Fibroblast of skin of right quadriceps (primary cell): ENCODE measurements at places on chromosomes 2 and 18.

GRCh38 chr2:59312967-59313940 is 1072.1 kb upstream of the FANCL start:
- no peak for DNase-seq

DNA sequence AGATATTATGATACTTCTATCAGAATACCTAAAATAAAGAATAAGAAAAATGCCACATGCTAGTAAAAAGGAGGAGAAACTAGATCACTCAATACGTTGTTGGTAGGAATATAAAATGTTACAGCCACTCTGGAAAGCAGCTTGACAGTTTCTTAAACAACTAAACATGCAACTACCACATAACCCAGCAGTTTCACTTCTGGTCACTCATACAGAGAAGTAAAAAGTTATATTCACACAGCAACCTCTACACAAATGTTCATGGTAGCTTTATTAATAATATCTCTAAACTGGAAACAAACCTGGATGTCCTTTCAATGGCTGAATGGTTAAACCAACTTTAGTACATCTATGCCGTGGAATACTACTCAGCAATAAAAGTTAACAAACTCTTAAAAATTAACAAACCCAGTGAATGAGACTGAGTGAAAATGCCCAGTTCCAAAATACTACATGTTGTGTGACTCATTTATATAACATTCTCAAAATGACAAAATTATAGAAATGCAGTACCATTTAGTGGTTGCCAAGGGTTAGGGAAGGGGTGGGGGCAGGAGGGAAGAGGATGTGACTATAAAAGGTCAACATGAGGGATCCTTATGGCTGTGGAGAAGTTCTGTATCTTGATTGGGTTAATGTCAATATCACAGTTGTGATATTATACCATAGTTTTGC is 124.1 kb downstream of the MMADHC start:
- DNase-seq, result no peak

GRCh38 chr2:236264256-236264655 is at the start of gene ASB18:
TSS of gene ASB18 (minus strand) at chr2:236264406. CDS start at chr2:236264345, 61 bp downstream.
- no peak for DNase-seq

DNA sequence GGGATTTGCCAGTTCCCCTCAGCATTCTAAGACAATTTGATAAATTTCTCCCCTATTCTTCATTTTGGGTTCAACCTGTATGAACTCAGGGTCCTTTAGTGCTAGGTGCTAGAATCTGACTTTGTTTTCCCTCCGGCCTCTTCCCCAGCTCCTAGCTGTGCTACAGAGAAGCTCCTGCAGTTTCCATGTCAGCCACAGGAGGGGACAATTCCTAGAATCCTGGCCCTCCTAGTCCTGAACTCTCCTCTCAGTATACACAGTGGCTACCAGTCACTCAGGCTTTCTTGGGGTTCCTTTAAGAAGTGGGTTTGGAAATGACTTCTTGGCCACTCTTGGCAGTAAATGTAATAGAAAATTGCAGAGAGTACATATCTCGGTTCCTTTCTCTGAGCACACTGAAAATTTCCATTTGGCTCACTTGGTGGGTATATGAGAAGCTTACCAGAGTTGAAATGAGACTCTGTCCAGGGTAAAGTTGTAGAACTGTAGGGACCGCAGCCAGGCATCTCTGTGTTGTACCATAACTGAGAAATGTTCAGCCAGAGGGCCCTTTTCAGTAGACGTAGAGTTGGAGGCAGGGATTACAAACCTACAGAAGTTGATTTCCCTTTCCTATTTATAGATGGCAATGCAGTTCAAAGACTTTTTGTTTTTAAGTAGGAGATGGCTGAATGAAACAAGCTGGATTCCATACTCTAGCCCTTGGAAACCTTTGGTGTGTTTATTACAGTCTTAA is 5.0 kb upstream of the CHST10 start:
- peak; percentile 18 for DNase-seq

DNA sequence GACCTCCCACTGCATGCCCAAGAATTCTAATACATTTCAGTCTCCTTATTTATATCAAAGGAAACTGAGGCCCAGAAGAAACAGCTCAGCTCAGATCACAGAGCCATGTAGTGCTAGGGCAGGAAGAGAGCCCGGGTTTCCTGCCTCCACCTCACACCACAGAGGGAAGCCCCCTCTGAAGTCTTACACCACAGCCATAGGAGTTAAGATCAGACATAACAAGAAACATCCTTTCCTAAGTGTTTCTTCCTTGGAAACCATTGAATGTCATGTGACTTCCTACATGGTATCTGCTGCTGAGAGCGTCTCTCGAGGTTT is 102.1 kb downstream of the MTCL1 start:
- DNase-seq, result no peak

DNA sequence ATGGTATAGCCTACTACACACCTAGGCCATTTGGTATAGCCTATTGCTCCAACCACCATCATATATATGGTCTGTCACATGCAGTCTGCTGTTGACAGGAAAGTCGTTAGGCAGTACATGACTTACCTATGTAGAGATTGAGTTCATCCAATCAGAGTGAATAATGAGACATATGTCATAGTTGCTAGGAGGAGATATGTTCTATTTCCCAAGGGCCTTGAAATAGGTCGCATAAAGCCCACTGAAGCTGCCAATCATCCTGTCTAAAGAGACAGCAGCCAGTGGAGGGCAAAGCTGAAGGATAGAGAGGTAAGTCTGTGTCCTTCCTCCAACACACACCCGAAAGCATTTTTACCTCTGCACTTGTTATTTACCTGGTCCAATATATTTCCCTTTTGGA is 263.4 kb downstream of the PTPRM start:
- no peak for DNase-seq

DNA sequence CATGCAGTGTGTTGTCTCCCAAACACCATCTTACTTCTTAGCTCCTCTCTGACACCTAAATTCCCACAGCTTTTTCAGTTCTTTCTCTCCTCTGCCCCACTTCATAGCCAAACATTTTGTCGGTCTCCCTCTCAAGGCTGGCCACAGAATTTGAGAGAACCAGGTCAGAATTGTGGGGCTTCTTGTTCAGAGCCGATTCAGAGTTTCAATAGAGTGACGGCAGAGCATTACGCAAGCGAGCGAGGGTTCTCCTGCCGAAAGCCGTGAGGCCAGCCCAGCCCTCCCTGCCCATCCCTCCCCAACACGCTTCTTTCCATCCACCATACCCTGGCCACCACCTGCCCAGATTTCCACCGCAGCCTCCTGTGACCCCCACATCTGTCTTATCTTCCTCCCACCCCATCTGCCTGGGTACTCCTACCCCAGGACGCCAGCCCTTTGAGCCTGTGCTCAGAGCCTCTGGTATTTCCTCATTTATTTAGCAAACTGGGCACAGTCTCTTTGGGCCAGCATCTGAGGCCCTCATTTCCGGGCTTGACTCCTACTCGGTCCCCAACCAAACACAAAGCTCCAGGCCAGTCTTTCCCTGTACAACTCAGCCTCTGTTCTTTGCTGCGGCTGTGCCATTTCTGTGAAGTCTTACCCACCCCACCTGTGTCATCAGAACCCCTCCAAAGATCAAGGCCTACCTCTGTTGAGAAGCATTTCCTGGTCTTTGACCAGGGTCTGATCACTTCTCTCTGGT is 70.0 kb upstream of the MAP4K4 start:
- no peak for DNase-seq

GRCh38 chr2:188701836-188702235 is 272.3 kb upstream of the COL3A1 start:
- peak; percentile 75 for DNase-seq

- no peak for DNase-seq
Observed at GRCh38 chr18:56436651-56437050, 201.7 kb downstream of the TXNL1 start.

DNA sequence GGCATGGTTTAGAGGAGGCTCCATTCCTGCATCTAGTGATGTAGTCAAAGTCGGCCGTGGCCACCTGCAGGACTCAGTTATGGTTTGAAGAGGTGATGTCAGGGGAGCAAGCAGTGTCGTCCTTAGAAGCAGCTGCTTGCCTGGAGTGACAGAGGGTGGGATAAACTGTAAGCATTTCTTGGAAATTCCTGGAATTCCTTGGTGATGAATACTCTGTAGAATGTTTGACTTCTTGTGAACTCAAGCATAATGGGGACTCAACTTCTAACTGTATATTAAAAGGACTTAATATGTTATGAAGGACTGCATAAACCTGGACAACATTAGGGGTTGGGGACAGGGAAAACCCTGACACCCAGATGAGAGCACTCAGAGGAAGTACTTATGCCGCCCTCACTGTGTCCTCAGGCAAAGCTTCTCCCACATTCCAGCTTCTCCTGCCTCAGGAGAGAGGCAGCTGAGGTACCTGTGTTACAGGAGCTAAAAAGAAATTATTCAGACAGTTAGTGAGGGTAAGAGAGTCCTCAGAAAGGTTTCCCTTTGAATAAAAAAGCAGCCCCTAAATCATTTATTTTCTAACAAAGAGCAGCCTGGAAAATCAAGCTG is 459.9 kb upstream of the CELF4 start:
- DNase-seq, result peak; percentile 4

- DNase-seq, result no peak
Observed at GRCh38 chr2:241720560-241720959, 13.9 kb upstream of the D2HGDH start.

DNA sequence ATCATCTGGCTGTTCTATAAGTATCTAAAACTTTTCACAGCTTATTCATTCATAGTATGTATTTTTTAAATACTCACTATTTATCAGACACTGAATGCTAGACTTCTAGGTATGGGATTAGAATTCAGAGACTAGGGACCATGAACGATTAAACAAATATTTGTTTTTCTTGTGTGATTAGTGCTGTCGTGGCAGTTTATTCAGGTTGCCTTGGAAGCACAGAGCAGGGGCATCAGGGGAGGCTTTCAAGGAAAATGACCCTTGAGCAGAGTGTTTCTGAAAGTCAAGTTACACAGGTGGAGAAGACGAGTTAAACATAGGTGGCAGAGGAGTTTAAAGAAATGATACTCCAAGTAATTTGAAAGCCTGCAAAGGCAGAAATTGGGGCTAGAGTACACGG is 5.7 kb downstream of the SPOPL start:
- DNase-seq, result no peak

DNA sequence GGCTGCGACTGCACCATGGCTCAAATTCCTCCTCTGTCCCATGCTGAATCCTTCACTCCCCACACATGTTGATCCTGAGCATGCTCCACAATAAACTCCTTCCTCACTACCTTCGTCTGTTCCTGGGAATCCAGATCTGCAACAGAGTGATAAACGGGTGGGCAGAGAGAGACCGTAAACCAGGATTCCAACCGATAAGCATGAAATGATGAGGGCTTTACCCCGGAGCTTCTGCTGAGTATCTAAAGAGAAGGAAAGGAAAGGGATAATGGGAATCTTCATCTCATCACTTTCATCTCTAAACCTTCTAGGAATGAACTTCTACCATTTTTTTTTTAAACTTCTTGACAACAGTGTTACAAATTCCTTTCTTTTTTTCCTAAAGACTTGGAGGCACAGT is 329.3 kb upstream of the TNP1 start:
- DNase-seq, result no peak

DNA sequence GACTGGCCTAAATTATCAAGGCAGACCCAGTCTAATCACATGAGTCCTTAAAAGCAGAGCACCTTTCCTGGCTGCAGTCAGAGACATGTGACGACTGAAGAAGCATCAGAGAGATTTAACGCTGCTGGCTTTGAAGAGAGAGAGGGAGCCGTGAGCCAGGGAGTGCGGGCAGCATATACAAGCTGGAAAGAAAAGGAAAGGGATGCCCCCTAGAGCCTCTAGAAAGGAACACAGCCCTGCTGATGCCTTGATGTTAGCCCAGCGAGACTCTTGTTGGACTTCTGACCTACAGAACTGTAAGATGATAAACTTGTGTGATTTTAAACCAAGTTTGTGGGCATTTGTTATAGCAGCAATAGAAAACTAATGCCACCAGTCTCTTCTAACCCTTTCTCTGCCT is 58.1 kb downstream of the HEATR5B start:
- peak; percentile 0 for DNase-seq

DNA sequence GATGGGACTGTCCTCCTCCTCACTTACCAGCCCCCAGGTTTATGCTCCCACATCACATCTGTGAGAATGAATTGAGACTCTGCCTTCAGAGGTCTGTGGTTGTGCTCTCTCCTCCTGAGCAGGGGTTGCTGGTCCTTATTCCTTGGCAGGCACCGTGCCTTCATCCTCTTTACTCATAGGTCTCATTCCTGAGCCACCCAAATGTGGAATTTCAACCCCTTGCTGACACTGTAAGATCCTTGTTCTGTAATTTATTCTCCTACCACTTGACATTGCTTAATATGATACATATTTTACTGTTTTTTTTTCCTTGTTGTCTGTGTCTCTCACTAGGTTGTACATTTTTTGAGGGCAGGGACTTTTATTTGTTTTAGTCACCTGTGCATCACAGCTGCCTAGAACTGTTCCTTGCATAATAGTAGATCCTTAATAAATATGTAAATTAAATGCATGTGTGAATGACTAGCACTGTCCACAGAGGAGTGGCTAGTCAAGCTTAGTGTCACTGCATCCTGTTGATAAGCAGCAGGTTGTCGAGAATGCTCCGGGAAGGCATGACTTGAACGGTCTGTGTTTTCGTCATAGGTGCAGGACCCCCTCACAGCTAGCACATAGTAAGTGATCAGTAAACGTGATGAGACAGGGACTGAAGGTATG is 180.6 kb downstream of the ZNF407 start:
- DNase-seq, result peak; percentile 15

DNA sequence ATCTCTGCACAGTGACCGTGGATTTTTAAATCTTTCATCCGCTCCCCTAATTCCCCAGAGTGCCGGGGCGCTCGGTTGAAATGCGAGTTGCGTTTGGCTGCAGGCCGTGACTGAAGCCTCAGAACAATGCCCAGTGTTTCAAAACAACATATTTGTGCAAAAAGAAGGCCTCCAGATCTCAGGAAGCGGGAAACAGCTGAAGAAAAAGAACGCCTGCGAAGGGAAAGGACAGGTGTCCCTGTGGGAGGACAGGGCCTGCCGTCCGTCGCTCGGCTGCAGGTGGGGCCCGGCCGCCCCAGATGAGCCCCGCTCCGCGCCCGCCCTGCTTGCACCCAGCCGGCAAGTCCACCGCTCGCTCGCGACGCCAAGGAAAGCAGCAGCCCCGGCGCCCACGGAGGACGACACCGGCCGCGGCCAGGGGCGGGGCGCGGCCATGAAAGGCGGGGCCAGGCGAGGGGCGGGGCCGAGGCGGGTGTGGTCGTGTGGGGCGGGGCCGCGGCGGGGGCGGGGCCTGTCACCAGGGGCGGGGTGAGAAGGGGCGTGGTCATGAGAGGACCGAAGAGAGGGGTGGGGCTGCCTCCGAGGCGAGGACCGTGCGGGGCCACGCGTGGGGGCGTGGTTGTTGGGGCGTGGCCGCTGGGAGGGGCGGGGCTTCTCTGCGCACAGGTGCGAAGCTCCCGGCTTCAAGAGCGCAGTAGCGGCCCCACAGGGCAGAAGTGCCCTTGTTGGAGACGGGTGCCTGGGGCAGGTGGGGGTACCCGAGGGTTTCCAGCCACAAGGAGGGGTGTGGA is 17.6 kb upstream of the BOK start:
- peak; percentile 40 for DNase-seq

GRCh38 chr2:150538651-150539201 is 51.3 kb upstream of the RND3 start:
- DNase-seq, result peak; percentile 75

- no peak for DNase-seq
Observed at GRCh38 chr18:32695534-32695933, 77.3 kb downstream of the KLHL14 start.

GRCh38 chr2:152716805-152717227 is 445 bp downstream of the PRPF40A start:
- no peak for DNase-seq

GRCh38 chr2:112749755-112750559 is 14.5 kb downstream of the CKAP2L start:
- peak; percentile 66 for DNase-seq

- no peak for DNase-seq
Observed at GRCh38 chr2:237042101-237042500, 43.6 kb upstream of the COPS8 start.

- no peak for DNase-seq
Observed at GRCh38 chr18:9115984-9116383, 13.5 kb downstream of the NDUFV2 start.
